ENCODE measurements at places on chromosomes 1 and 21. TPM values are rescaled to one million over a fixed set of nuclear protein-coding genes. Genes with fewer than 3 reads are reported as not detected.

REG4 gene
- not detected for total RNA-seq

KCTD3 gene
- 40.3 TPM for total RNA-seq

CTSK gene
- 94.4 TPM for total RNA-seq

LRRC71 gene
- total RNA-seq = not detected

IFT25 gene
- 19.8 TPM for total RNA-seq

TAGLN2 gene
- 454 TPM for total RNA-seq

ATXN7L2 gene
- total RNA-seq = 5.8 TPM

ESRRG gene
- total RNA-seq = under 0.01 TPM

CLCC1 gene
- total RNA-seq = 22.7 TPM

C1QTNF12 gene
- total RNA-seq = 3.9 TPM

SERINC2 gene
- total RNA-seq = 20.5 TPM

SLC30A10 gene
- not detected for total RNA-seq

Measured in pericardium fibroblast (primary cell).